ENCODE measurements at places on chromosomes 7 and 10.

DNA sequence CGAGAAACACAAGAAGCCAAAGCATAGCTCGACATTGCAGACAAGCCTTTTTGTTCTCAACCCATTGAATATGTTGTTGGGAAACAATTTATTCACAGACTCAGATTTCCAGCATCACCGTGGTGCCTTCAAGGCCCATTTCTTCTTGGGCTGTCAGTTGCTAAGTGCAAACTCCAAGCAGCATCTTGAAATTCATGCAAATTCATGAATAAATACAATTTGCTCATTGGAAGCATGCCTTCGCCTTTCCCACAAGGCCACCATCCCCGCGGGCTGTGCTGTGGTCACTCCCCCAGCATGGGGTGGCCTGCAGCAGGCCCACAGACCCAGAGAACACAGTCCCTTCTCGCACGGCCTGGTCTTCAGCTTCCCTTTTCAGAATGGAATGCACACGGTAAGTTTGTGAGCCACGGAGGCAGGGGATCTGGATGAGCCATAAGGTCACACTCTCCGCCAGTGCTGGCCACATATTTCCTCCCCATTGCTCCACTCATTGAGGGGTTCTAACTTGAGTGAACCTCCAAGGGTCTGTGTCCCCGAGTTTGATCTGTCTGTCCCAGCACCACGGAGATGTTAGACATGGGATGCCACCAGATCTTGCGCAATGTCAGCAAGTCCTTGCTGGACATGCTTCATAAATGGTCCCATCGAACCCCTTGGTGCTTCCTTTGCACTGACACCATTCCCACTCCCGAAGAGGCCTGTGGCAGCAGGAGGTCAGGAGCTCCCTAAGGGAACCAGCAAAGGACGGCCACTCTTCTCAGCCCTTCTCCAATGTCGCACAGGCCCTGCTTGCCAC, 109.5 kb downstream of the GFRA1 start:
- no peak for DNase-seq

DNA sequence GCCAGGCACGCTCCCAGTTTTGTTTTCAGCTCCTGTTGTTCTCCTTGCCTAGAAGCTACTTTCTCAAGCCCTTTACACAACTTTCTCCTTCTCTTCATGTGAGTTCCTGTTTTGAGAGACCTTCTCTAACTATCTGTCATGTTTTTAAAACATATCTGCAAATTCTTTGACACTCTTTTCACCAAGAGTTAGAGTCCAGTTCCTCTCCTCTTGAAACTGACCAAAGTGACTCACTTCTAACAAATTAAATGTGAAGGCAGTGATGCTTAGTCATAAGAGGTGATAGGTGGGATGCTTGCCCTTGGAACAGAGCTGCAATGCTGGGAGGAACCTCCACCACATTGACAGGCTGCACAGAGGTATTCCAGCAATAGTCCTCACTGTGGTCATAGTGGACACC, 25.3 kb downstream of the ZSCAN25 start:
- DNase-seq = no peak

GRCh38 chr7:40784176-40784575, 649.4 kb downstream of the SUGCT start:
- no peak for DNase-seq

GRCh38 chr10:48765527-48765926, 80.9 kb downstream of the WDFY4 start:
- no peak for DNase-seq

DNA sequence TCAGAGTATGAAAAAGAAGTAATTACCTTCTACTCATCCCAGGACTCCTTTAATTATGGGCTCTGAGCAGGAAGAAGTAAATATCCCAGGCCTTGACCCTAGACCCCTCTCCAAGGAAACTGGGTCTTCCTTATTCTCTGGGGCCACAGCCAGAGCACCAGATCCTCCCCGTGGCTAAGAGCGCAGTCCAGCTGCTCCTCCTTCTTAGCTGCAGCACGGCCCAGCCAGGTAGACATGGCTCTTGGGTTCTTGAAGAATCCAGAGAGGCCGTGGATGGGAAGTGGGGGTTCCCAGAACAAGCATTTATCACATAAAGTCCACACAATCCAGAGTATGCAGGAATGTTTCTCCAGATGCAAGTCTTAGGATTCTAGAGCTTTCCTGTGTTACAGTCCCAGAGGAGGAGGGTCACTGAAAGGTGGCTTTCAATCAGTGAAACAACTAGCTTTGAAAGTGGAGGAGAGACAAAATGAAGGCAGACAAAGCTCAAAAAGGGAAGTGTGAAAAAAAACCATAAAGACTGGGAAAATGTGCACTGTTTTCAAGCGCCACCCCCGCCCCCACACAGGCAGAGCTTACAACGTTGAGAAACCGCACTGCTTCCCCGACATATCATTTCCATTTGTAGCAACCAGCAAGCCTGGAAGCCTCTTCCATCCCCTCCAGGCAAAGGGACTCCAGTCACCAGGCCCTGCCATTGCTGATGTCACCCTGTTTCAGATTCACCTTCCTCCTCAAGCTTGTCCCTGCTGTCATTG, 396.5 kb upstream of the MKI67 start:
- DNase-seq = no peak

- no peak for DNase-seq
Observed at GRCh38 chr10:100996678-100997359, 2.8 kb upstream of the LZTS2 start.

- no peak for DNase-seq
Observed at GRCh38 chr7:35728412-35729060, 33.6 kb upstream of the HERPUD2 start.

DNA sequence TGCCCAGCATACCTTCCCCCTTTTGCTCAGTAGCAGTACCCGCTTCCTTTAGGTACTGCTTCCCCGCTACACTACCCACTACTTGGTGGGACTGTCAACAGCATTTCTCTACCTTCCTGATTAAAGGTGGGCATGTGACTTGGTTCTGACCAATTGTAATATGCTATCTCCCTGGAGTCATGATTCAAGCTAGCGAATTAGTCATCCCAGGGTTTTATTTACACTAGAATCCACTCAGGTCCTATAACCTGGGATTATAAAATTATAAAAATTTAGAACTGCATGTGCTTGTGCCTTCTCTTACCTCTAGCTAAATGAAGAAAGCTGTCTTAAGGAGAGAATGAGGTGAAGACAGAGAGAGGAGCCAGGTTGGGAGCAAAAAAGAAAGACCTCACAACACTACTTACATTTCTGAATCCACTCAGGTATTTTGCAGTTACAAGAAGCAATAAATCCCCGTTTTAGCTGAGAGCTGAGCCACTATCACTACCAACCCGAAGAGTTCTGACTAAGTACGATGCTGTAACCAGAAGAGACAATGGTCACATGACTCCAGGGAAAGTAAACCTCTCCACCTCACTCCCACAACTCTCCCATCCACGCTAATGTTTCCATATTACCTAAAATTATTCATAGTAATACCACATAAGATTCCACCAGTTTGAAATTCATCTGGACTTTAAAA, 9.7 kb downstream of the GBX1 start:
- DNase-seq = no peak

- no peak for DNase-seq
Observed at GRCh38 chr7:148747274-148747673, 48.6 kb downstream of the CUL1 start.

- DNase-seq = no peak
Observed at GRCh38 chr7:71548746-71549145, 416.8 kb downstream of the GALNT17 start.

DNA sequence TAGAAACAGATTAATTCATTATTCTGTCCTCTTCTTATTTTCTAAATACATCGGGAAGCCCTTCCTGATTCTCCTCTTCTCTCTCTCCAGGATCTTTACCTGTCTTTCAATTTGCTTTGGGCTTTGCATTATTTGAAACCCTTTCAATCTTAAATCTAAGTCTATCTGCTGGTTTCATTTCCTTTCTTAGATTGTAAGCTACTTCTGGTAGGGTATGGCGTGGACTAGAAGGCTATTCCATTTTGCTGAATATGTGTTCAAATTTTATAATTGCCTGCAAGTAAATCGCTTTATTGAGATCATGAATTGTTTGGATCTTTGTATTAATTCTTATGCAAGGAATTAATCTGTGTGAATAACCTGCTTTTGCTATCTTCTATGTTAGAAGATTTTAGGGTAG, 11.1 kb downstream of the STAM start:
- no peak for DNase-seq

DNA sequence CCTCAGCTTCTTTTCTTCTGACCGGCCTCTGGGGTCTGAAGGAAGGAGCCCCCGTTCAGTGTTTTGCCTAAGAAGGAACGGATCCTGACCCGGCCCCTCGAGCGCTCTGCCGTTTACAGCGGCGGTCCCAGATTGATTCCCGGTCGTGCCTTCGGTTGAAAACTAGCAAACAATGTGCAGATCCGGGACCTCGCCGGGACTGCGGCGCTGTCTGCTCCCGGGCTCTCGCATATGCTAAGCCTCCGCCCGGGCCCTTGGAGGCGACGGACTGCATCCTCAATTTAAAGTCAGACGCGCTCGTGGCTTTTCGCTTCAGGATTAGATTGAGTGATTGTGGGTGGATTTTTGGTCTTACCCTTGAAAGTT, 559 bp downstream of the DBF4 start:
- peak; percentile 6 for DNase-seq

DNA sequence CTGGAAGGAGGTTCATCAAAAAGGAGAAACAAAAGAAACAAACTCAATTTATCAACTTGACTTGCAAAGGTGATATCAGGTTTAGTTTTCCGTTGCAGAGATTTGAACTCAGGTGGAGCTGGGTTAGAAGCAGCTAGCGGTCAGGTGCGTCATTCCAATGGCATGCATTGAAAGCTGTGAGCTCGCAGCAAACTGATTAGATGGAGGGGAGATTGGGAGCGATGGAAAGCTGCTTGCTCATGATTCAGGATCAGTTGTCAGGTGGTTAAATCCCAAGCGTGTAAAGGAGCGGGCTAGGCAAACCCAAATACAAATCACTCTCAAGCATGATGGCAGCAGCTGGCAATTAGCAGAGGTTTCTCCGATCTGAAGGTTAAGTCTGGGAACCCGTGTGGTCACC, 49.3 kb upstream of the AFAP1L2 start:
- DNase-seq = no peak

- no peak for DNase-seq
Observed at GRCh38 chr7:86790383-86790782, 146.7 kb downstream of the GRM3 start.

GRCh38 chr10:50152792-50153272, 85.1 kb downstream of the WASHC2A start:
- no peak for DNase-seq

- DNase-seq = no peak
Observed at GRCh38 chr10:129059977-129060376, 407.1 kb upstream of the MGMT start.

DNA sequence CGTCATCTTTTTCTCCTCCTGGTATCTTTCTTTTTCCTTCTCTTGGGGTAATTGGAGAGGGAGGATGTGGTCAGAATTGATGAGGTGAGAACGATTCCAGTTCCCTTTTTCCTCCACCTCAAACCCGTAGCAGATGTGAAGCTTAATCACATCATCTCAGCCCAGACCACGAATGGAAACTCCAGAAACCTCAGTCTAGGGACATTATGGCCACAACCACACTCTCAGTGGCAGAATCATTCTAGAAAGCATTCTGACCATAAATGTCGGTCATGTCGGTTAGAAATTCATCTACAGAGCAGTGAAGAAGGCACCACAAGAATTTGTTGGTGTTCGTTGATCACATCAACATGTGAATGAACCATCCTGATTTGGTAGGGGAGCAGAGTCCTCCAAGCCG, 78.7 kb downstream of the GATA3 start:
- no peak for DNase-seq

GRCh38 chr10:124704428-124705380, 39.5 kb downstream of the FAM53B start:
- DNase-seq = no peak

GRCh38 chr10:86651021-86651471, 3.3 kb upstream of the OPN4 start:
- no peak for DNase-seq

DNA sequence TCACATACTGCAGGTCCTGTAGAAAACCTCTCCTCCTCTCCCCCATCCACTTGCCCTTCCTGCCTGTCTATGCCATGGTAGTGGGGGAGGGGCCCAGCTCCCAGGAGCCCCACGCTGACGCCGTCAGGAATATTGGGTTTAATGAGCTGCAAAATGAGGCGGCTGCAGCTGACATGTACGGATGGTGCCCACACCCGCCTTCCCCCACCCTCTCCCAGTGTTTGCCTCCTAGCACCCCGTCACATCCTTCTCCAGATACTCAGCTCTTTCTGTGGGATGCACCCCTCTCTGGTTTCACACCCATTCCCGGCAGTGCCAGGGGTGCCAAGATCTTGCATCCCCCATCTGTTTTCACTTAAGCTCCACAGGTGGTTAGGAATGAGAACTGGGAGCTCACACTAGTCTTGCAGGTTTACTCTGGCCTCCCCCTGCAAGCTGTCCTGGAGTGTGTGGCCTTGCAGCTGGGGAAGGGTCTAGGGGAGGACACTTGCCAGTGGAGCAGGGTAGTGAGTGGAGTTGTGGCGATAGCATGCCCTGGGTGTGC, 26.1 kb downstream of the GBX1 start:
- no peak for DNase-seq

GRCh38 chr10:119313644-119314043, 106.3 kb downstream of the GRK5 start:
- no peak for DNase-seq

DNA sequence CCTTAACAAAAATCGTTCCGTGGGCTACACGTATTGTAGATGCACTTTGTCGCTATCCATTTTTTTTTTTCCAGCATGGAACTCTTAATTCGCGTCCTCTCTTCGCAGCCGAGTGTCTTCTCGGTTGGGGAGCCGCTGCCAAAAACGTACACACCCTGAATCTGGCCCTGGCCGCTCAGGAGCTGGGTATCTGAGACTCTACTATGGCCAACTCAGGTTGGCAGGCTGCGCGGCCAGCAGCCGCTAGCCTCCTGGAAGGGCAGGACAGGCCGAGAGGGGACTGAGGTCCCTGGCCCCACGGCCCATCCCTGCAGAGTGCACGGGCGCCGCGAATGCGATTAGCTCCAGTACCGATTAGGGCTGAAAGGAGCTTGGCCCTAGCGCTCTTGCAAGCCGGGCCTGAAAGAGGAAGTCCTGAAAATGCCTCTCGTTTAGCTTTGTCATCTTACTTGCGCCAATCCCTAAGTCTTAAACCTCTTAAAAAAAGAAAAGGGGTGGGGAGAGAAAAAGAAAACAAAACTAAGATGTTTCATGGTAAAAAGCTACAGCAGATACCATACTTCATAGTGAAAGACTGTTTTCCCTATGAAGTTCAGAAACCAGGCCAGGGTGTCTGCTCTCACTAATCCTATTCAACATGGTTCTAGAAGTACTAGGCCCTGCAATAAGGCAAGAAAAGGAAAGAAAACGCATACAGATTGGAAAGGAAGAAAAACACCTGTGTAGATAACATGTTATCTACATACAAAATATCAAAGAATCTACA, 113.2 kb upstream of the RHEB start:
- DNase-seq = no peak
